Epithelial cell of alveolus of lung (primary cell): ENCODE measurements at places on chromosomes 4 and X. TPM values are rescaled to one million over a fixed set of nuclear protein-coding genes. Genes with fewer than 3 reads are reported as not detected.

The PDGFRA gene
- total RNA-seq: 159 and 281 TPM in 2 replicates

The PRSS12 gene
- total RNA-seq: 8.9 and 28.2 TPM in 2 replicates

The GJB1 gene
- not detected in 2 replicates for total RNA-seq

The GCNA gene
- total RNA-seq: 0.26 and 4.2 TPM in 2 replicates

The C4orf50 gene
- not detected in 2 replicates for total RNA-seq

The GLRA3 gene
- total RNA-seq: not detected in 2 replicates

The TMPRSS11E gene
- total RNA-seq: not detected in 2 replicates

The FAM9C gene
- total RNA-seq: not detected in 2 replicates

The CT45A5 gene
- total RNA-seq: not detected in 2 replicates

The PROM1 gene
- not detected in 2 replicates for total RNA-seq

The NEXMIF gene
- total RNA-seq: under 0.01 TPM in 1 of 2 replicates, not detected in the other

The PACRGL gene
- 21.2 and 25.6 TPM in 2 replicates for total RNA-seq

The C1QTNF7 gene
- total RNA-seq: 0.26 and 1.5 TPM in 2 replicates

The PAGE4 gene
- total RNA-seq: not detected in 2 replicates

The CXCL10 gene
- total RNA-seq: 3.4 TPM in 1 of 2 replicates, not detected in the other

The GAGE2A gene
- not detected in 2 replicates for total RNA-seq

The SPANXA1 gene
- not detected in 2 replicates for total RNA-seq

The IL2RG gene
- not detected in 2 replicates for total RNA-seq

The XK gene
- 0.16 and 0.65 TPM in 2 replicates for total RNA-seq

The GIMD1 gene
- not detected in 2 replicates for total RNA-seq

The CHIC1 gene
- total RNA-seq: 3.9 and 6.4 TPM in 2 replicates

The RENBP gene
- 0.52 and 3.3 TPM in 2 replicates for total RNA-seq

The UGT2A1 gene
- not detected in 2 replicates for total RNA-seq

The PPEF2 gene
- total RNA-seq: not detected in 2 replicates
